KG1 (cell line): ENCODE measurements at places on chromosomes 6 and 20.

- no peak for DNase-seq
Measured at GRCh38 chr20:59920944-59921343, 12.5 kb downstream of the SYCP2 start.

DNA sequence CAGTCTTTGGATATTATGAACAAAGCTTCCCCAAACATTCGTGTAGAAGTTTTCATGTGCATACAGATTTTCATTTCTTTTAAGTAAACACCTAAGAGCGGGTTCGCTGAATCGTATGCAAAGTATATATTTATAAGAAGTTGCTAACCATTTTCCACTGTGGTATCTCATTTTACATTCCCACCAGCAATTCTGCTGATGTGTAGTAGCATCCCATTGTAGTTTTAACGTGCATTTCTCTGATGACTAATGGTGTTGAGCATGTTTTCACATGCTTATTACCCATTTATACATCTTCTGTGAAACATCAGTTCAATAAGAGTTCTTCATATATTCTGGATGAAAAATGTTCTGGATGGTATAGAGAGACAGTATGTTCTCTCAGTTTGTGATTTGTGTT is 97.4 kb downstream of the IYD start:
- no peak for DNase-seq

DNA sequence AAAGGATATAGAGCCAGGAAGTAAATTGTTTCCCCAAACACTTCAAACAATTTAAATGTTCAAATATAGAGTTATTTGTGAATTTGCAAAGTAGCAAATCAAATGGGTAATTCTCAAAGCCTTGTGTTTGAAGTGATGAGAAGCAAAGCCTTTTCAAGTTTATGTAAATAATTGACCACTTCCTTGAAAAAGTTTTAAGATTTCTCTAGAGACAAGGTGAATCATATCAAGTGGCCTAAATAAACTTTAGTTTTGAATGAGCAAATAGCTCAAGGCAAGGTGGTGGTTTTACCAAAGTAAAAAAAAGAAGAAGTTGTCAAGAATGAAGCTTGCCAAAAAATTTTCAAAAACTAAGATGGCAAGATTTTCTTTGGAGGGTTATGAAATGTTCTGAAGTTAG is 42.6 kb upstream of the IFNGR1 start:
- no peak for DNase-seq

DNA sequence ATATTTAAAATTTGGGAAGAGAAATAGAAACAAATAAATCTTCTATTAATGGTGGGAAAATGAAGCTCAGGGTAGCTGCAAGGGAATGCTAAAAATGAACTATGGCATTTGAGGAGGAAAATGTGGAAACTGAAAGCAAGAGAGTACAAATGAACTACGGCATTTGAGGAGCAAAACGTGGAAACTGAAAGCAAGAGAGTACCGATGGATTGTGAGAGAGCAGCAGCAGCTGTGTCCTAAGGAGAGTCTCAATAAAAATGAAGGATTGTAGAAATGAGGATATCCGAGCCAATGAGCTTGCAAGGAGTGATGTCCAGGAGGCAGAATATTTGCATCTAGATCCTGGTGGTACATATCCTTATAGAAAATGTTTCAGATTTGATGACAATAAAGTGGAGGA is 547.1 kb upstream of the ZNF337 start:
- DNase-seq = no peak

GRCh38 chr20:58988565-58988882 is 7.5 kb downstream of the NELFCD start:
- no peak for DNase-seq

DNA sequence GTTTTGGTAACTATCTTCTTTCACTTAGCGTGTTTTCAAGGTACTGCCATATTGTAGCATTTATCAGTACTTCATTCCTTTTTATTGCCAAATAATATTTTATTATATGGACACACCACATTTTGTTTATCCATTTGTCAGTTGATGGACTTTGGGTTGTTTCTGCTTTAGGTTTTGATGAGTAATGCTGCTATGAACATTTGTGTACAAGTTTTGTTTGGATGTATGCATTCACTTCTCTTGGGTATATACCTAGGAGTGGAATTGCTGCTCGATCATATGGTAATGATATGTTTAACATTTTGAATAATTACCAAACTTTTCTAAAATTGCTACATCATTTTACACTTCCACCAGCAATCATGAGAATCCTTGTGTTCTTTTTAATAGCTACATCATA is 6.4 kb upstream of the SLC22A7 start:
- no peak for DNase-seq

GRCh38 chr6:91710342-91710741 is 1123.5 kb upstream of the MAP3K7 start:
- no peak for DNase-seq
